ENCODE measurements at places on chromosomes 12 and 14.
A peak's percentile ranks its signal among the peaks of the same experiment; 100 is the strongest.

GRCh38 chr14:54672688-54673087 is 105.8 kb downstream of the SAMD4A start:
- DNase-seq = no peak

- no peak for DNase-seq
These were observed 225.5 kb downstream of the EPS8 start for GRCh38 chr12:15563663-15564062.

DNA sequence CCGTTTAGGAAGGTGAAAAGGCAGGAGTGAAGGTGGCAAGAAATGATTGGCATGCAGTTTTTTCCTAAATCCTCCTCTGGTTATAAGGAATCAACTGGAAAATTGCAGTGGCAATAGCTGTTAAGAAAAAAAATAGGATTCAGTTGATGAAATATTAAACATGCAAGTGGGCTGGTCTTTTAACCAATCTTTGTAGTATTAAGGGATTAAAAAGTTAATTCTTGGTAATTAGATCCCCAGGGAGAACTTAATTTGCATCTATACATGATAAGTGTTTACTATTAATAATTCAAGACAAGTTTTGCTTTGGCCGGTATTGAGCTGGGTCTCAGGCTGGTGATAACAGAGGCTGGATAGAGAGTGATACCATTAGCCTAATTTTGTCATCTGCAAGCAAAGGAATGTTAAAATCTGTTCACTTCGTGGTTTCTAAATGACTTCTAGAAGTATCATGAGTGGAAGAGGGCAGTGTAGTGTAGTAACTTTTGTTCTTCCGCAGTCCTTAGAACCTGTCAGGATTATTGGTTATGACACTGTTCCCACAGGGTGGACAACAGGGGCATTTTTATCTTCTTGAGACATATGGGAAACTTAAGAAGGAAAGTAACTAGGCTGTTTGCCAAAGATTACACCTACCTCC is 118.5 kb downstream of the PRKCH start:
- DNase-seq = no peak

GRCh38 chr14:101055106-101055662 is 151.7 kb upstream of the RTL1 start:
- no peak for DNase-seq

- DNase-seq = no peak
These were observed 43.4 kb downstream of the WDR20 start for GRCh38 chr14:102182936-102183619.

- DNase-seq = no peak
These were observed 101.9 kb downstream of the SLC8A3 start for GRCh38 chr14:70086685-70087379.

GRCh38 chr12:120702637-120703036 is 7.6 kb upstream of the UNC119B start:
- DNase-seq = no peak

DNA sequence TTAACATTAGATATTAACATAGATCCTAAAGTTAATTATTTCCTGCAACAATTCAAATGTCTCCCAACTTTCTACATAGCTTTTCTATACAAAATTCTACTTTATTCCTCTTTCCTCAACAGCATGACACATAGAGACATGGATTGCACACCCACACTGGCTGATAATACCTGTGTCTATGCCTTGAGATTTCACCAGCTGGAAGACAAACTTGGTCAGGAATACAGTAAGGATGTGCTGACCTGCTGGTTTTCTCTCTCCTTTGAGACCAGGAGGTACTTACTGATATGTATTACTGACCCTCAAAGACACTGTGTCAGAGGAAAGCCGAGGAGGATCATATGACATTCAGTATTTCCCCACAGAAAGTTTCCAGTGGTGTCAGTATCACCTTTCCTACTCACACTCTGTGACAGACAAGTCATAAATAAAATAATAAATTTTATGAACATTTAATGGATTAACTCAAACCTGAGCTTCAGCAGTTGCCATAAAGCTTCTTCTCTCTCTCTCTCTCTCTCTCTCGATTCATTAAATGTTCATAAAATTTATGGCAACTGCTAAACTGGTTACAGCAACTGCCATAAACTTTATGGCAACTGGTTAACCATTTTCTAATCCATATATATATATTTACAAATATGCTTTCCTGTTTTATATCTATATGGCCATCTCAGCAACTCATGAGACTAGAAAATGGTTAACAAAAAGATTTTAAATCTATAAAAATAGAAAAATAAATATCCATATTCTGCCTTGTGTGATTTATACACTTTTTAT is 22.7 kb downstream of the EIF2S3B start:
- no peak for DNase-seq

GRCh38 chr12:133037207-133038005 is at the start of gene ZNF84:
Gene ZNF84, plus strand, starts transcription at chr12:133037509. Its CDS starts 3,959 bp downstream, at chr12:133041468.
- DNase-seq = peak; percentile 98

- no peak for DNase-seq
These were observed 2.9 kb downstream of the ATXN3 start for GRCh38 chr14:92103363-92103989.

DNA sequence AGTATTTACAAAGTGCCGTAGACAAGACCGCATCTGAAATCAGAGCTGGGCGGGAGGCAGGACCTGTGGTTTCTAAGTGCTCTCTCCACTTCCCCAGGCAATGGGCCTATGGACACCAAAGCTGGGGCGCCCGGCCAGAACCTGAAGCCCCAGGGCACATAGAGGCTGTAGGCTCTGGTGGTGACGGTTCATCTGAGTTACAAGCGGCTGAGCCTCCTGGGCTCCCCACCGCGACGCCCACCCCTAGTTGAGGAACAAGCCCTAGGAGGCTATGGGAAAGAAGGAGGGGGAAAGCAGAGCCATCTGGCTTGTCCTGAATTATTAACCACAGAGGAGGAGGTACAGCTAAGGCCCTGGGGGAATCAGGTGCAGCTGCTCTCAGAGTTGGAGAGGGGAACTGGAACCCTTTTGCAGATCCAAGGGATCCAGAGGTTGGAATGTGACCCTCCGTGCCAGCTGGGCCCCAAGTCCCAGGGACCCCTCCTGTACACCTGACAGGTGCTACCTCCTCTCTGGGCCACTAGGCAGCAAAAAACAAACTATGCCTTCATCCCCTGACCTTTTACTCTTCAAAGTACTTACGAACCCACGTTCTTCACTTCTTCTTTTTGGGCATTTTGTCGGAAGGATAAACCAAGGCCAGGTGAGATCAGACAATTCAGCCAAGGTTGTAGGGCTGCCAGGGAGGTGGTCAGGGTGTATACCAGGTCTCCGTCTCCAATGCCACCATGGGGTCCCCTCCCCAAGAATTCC is 77.2 kb downstream of the ARL6IP4 start:
- DNase-seq = peak; percentile 81

DNA sequence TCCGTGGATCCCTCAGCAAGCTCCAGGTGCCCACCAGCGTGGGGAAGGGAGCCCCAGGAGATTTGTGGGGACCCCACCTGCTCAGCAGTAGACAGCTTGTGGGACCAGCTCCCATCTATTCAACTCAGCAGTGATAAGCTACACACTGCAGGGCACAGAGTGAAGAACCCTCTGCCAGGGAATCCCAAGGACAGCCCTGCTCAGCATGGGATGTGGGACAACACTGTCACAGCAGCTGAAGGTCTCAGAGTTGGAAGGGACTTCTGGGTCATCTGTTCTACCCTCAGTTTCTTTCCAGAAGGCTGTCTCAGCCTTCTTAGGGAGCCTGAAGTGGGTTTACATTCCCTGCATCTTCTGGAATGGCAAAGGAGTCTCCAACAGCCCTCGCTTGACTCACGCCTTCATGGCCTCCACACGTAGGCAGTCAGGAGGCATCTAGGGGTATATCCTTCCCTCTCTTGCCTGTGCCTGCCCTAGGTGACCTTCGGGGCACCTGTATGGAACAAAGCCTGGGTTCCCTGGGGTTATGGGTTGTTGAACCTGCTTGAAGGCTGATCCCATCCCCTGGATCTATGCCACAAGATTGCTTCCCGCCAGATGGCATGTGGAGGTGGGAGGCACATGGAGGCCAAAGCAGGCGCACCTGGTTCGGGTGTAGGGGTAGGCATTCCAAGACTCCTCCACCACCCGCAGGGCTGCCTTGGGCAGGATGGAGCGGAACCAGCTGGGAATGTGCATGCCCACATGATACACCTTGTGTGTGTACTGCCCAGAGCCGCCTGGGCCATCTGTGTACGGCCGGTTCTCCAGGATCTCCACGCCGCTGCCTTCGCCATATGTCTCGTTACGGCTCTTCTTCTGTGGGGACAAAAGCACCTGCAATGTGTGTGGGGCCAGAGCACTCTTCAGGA is 33.0 kb downstream of the ARL6IP4 start:
- DNase-seq = no peak

GRCh38 chr12:72072592-72073212 is 134.1 kb downstream of the TPH2 start:
- DNase-seq = no peak

- DNase-seq = peak; percentile 89
These were observed 59.4 kb downstream of the DDX51 start for GRCh38 chr12:132084621-132085290.

- DNase-seq = no peak
These were observed 1.6 kb downstream of the LRRC43 start for GRCh38 chr12:122184517-122184916.

GRCh38 chr12:108308395-108309085 is 30.6 kb downstream of the CMKLR1 start:
- no peak for DNase-seq

DNA sequence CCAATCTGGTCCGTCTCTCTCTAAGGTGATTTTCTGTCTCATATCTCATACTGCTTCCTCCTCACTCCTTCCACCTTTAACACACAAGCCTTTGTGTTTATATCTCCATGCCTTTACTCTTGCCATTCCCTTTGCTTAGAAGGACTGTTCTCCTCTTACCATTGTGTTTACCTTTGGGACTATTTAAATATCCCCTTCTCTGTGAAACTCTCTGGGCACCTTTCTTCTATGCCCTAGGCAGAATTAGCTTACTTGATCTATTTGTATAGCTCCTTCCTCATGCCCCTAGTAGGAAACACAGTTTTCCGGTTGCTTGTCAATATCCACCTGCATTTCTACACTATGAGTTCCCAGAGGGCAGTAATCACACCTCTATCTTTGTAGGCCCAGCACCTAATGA is 3.9 kb upstream of the AMHR2 start:
- DNase-seq = no peak

GRCh38 chr14:74418031-74418430 is 8.0 kb downstream of the SYNDIG1L start:
- DNase-seq = no peak

- no peak for DNase-seq
These were observed 19.3 kb upstream of the CDKN3 start for GRCh38 chr14:54377501-54377900.

GRCh38 chr12:685388-685787 is 22.1 kb upstream of the NINJ2 start:
- DNase-seq = no peak

GRCh38 chr14:82421286-82421685 is 887.6 kb upstream of the SEL1L start:
- no peak for DNase-seq

DNA sequence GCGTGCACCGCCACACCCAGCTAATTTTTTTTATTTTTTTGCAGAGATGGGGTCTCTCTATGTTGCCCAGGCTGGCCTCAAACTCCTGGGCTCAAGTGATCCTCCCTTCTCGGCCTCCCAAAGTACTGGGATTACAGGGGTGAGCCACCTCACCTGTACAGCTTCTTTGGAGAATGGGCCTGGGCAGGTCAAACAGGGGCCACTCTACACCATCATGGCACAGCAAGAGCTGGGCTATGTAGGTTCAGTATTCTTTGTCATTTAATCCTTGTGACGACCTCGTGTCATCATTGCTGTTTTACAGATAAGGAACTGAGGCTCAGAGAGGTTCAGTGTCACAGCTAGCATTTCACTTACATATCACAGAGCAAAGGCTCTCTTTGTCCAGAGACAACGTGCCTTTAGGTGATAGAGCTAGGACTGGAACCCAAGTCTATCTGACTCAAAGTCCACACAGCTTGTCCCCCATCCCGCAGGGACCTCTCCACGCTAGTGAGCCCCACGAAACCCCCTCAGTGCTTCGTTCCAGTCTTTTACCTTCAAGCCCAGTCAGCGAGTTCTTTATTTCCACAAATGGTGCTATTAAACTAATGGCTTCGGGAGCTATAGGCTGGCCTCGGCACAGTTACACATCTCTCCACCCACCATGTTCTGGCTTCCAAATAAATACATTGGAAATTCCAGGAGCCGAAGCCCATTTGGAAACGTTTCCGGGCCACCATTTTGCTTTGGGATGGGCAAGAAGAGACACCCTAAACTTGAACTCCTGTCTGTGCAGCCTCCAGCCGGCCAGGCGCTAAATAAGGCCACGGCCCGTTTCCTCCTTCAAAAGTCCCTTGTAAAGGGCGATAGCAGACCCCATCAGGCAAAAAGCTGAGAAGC is 660 bp upstream of the MAP1LC3B2 start:
- DNase-seq = no peak

GRCh38 chr12:91877022-91877421 is 268.6 kb downstream of the BTG1 start:
- DNase-seq = peak; percentile 65

DNA sequence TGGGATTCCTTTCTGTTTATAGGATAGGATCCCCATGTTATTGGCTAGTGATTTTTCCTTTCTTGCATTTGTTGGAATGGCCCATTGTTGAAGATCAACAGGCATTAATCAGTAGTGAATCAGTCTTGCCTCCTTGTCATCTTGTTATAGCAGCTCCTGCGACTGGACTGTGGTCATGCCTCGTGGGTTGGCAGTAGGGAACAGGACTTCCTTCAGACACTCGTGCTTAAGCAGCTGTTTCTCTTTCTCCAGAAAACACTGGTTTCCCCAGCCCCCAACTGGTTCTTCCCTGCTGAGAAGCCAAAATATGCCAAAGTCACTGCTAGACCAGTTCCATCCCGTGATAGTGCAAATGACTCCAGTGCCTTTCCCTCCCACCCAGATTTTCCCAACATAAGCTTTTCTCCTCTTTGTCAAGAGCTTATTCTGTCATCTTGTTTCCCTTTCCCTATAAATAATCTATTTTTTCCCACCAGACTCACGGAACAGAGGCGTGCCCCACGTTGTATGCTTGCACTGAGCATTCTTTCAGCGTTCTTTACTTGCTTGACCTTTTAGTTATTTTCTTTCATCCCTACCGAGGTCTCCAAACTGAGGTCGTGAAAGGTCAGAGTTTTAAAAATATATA is 83.5 kb downstream of the SAMD4A start:
- peak; percentile 70 for DNase-seq

DNA sequence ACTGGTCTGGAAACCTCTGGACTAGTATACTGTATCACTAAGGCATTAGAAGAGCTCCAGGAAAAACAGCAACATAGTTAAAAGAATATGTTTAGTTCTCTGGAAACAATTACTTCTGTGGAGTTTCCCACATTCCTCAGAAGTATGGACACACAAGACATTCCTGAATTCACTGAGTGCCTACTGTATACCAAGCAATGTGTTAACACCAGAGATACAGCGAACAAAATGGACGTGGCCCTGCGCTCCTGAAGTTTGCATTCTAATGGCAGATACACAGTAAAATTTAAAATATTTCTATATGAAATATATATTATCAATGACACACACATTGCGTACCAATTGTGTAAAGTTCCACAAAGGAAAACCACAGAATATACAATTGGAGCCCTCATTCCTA is 1.1 kb downstream of the ANGEL1 start:
- no peak for DNase-seq

Data from upper lobe of right lung (tissue), 1 donor.